Psoas muscle (tissue), 8 donors: ENCODE measurements at places on chromosomes 4 and X.

DNA sequence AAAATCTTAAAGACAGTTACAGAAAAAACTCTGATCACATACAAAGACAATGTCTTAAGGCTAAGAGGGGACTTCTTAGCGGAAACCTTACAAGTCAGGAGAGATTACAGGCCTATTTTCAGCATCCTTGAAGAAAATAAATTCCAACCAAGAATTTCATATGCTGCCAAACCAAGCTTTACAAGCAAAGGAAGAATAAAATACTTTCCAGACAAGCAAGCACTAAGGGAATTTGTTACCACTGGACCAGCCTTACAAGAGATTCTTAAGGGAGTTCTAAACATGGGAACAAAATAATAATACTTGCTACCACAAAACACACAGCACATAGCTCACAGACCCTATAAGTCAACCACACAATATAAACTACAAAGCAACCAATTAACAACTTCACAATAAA is 255.8 kb upstream of the ZFP42 start:
- DNase-seq, result no peak

- no peak for DNase-seq
These were observed 7.9 kb upstream of the PPP3CA start for GRCh38 chr4:101355246-101355645.

GRCh38 chrX:12814420-12814819 is 23.2 kb downstream of the PRPS2 start:
- no peak for DNase-seq

GRCh38 chr4:55256787-55257186 is 89.3 kb upstream of the SRD5A3 start:
- no peak for DNase-seq

DNA sequence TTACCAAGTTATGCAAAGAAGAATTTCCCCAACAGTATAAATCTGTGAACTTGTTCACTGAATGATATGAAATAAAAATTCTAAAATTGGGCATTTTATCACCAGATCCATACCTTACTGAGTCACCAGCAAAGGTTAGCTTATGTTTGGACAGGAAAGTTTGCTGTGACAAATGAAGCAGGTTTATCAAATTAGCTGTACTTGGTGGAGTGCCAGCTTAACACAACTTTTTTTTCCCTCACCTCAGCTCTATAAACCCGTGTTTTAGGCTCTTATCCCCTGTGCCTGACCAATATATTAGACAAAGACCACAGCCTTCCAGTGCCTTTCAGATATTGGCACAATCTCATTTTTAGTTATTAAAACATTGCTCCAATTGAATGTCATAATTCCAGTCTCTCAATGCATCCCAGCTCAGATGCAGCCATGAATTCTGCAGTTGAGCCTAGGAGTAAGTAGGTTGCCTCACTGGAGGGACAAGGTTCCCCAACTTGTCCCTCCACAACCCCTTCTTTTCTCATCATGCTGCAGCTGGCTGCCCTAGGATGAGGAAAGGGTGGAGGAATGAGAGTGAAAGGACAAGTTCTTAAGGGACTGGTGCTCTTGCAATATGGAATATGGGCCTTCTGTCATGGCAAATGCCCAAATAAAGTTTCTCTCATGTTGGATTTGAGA is 27.0 kb upstream of the PDGFC start:
- no peak for DNase-seq
